Right atrium auricular region (tissue), 2 donors: ENCODE measurements at places on chromosomes 5 and 9. TPM values are rescaled to one million over a fixed set of nuclear protein-coding genes. Genes with fewer than 3 reads are reported as not detected.

Gene FCN2
- total RNA-seq: not detected

GRCh38 chr9:110714314-110714713, 45.7 kb downstream of the MUSK start:
- H3K4me1 ChIP-seq: no peaks in the 10 kb centered on the region
- H3K27me3 ChIP-seq: no peaks in the 10 kb centered on the region
- DNase-seq: no peak
- H3K36me3 ChIP-seq: no peaks in the 10 kb centered on the region

Gene EPB41L4A
- 13.8 TPM for total RNA-seq

- H3K36me3 ChIP-seq: no peaks in the 10 kb centered on the region
- H3K27me3 ChIP-seq: no peaks in the 10 kb centered on the region
- DNase-seq: no peak
- H3K4me1 ChIP-seq: no peaks in the 10 kb centered on the region
- H3K4me3 ChIP-seq: no peak overlapping the region
Measured at GRCh38 chr5:178314061-178314660, 81.6 kb upstream of the PHYKPL start.

- H3K27me3 ChIP-seq: no peaks in the 10 kb centered on the region
- H3K4me3 ChIP-seq: no peak overlapping the region
- no peaks in the 10 kb centered on the region for H3K4me1 ChIP-seq
- H3K27ac ChIP-seq: no peak overlapping the region
- no peak for DNase-seq
- H3K36me3 ChIP-seq: peaks cover 14% of the 10 kb centered on the region
Measured at GRCh38 chr9:104866191-104866590, 61.8 kb downstream of the ABCA1 start.

GRCh38 chr5:142976861-142977260, 206.7 kb downstream of the ARHGAP26 start:
- H3K27me3 ChIP-seq: no peaks in the 10 kb centered on the region
- peaks cover 26% of the 10 kb centered on the region for H3K4me1 ChIP-seq
- no peak overlapping the region for H3K4me3 ChIP-seq
- no peak overlapping the region for H3K27ac ChIP-seq
- DNase-seq: no peak
- no peaks in the 10 kb centered on the region for H3K36me3 ChIP-seq

Gene TXNDC8
- not detected for total RNA-seq

DNA sequence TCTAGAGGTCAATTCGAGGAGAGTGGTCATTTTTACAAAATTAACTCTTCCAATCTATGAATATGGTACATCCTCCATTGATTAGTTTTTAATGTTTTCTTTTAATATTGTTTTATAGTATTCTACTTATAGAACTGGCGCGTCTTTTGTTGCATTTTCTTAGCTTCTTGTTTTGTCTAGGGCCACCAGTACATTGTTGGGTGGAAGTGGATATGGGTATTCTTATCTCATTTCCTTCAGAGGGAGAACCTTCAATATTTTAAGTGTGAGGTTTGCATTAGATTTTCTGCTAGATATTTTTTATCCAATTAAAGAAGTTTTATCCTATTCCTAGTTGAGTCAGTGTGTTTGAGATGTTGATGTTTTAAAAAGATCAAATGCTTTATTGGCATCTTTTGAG, 69.8 kb downstream of the RPS23 start:
- H3K4me3 ChIP-seq: no peak overlapping the region
- no peaks in the 10 kb centered on the region for H3K27me3 ChIP-seq
- no peaks in the 10 kb centered on the region for H3K4me1 ChIP-seq
- no peak for DNase-seq
- H3K27ac ChIP-seq: no peak overlapping the region

Gene PCDHGA5
- 4.0 TPM for total RNA-seq

DNA sequence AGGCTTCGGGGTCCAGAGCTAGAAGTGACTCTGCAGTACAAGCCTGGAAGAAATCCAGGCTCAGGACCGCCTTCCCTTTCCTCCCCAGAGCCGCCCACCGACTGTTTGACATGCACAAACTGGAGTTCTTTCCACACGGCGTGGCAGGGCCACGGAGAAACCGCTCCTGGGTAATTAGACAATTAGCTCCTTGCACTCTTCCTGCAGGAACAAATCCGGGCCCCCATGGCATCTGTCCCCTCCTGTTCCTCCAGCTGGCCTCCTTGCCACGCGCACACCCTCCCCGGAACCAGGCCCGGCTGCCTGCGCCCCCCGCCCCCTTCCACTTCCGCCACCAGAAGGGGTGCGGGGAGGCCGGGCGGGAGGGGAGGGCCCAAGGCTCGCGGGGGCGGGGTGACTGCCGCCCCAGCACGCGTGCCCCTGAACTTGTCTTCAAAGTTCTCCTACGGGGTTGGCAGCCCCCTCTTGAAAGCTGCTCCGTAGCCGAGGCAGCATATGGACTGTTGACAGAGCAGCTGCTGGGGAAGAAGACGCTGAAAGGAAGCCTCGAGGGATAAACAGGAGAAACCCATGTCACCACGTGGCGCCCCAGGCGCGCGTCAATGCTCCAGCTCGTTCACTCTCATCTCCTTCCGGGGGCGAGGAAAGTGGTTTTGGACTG, 74.3 kb downstream of the SEC61B start:
- no peak overlapping the region for H3K4me3 ChIP-seq
- no peak for DNase-seq
- H3K4me1 ChIP-seq: no peaks in the 10 kb centered on the region
- no peaks in the 10 kb centered on the region for H3K36me3 ChIP-seq

DNA sequence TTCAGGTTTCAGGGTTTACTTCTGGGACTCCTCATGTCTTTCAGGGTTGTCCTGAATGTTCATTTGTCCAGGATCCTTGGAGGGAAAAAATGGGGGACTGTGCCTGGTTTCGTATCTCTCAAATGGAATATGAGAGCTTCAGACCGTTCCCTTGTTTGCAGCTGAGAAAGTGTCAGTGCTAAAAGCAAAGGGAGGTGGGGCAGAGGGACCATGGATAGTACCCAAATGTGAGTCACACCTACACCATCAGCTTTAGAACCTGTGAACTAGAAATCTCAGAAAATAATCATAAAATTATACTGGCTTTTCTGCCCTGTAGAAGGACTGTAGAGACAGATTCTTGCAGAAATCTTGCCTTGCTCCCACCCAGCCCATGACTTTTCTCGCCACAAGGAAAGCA, 84.3 kb upstream of the TAF11L2 start:
- no peaks in the 10 kb centered on the region for H3K27me3 ChIP-seq
- H3K36me3 ChIP-seq: no peaks in the 10 kb centered on the region
- DNase-seq: no peak
- no peak overlapping the region for H3K4me3 ChIP-seq
- no peak overlapping the region for H3K27ac ChIP-seq

Gene SPATA31E1
- total RNA-seq: not detected

DNA sequence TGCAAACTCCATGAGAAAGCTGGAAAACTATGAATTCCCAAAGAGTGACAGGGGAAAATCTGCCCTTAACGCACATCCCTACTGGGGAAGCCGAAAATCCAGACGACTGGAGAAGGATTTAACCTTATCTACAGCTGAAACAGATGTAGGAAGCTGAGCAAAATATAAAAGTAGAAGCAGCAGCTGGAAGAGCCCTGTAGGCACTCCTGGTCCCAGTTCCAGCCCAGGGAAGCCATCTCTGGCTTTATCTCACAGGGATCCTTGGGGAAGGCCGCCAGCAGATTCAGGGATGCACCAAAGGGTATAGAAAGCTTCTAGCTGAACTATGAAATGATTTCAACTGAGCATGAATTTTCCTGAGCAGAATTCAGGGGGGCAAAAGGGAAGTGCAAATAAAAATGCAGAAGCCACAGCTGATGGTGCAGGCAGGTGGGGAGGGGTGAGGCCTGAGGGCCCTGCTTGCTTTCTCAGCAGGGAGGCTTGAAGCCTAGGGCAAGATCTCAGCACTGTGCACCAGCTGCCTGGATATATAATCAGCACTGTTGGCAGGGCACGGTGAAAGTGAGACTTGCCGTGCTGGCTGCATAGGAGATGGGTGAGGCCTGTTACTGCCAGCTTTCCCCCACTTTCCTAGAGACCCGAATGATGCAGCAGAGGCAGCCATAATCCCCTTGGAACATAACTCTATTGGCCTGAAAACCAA, 2019.5 kb upstream of the NUDT12 start:
- H3K27ac ChIP-seq: no peak overlapping the region
- H3K4me1 ChIP-seq: no peaks in the 10 kb centered on the region
- H3K36me3 ChIP-seq: no peaks in the 10 kb centered on the region
- DNase-seq: no peak

- H3K27me3 ChIP-seq: no peaks in the 10 kb centered on the region
- H3K27ac ChIP-seq: peak overlapping the region; percentile 96
- peak overlapping the region; percentile 18 for H3K4me3 ChIP-seq
Measured at GRCh38 chr9:127897193-127897692, 2.2 kb downstream of the ST6GALNAC6 start.
